ENCODE measurements at places on chromosomes 13 and 19. TPM values are rescaled to one million over a fixed set of nuclear protein-coding genes. Genes with fewer than 3 reads are reported as not detected.

The THOP1 gene
- total RNA-seq: 86.2 TPM

The USE1 gene
- 10.7 TPM for total RNA-seq

The SUGP1 gene
- total RNA-seq: 41.3 TPM

The GPC5 gene
- total RNA-seq: not detected

- DNase-seq: no peak
Measured at GRCh38 chr13:53807251-53807834, 778.7 kb downstream of the OLFM4 start.

DNA sequence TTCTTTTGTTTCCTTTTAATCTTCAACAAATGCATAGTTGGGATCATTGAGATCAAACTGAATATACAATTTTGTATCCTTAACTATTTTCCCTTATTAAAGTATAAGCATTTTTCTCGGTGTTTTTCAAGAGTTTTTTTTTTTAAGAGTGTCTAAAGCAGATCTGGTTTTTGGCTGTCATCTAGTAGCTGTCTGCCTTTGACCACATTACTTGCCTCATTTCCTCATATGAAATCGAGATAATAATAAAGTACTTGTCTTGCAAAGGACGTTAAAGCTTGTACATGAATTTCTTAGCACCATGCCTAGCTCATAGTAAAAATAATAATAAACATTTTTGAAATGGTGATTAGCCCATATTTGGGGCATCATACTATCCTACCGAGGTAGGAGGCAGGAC is 121.2 kb downstream of the PDS5B start:
- no peak for DNase-seq

DNA sequence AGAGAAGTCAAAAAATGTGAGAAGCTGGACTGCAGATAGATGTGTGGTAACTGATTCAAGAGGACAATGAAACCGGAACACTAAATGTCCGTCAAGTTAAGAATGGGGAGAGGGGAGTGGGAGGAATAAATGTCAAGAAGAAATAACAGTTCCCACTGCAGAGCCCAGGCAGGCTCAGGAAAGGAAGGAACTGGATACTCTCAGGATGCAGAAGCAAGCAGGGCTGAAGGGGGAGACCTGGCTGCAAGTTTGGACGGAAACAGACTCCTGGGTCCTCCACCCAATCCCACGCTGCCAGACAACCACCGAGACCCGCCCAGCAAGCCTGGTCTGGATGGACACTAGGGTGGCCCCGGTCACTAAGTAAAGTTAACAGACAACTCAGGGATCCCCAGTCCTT is 18.1 kb downstream of the TUBGCP3 start:
- DNase-seq: no peak

DNA sequence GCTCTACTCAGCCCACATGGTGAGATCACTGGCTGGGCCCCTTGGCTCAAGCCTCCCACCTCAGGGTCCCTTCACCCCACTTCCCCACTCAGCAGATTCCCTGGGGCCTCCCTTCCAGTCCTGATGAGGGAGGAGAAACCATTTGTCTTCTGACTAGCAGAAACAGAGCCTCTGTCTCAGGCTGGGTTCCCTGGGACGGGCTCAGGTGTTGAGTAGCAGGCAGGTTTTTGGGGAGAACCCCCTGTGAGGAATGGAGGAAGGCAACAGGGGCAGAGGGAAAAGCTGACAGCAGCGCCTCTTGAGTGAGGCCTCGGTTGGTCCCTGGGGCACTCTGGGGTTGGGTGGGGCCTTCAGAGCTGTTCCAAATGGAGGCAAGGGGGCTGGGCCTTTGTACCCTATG is 452.2 kb downstream of the TSHZ3 start:
- no peak for DNase-seq

DNA sequence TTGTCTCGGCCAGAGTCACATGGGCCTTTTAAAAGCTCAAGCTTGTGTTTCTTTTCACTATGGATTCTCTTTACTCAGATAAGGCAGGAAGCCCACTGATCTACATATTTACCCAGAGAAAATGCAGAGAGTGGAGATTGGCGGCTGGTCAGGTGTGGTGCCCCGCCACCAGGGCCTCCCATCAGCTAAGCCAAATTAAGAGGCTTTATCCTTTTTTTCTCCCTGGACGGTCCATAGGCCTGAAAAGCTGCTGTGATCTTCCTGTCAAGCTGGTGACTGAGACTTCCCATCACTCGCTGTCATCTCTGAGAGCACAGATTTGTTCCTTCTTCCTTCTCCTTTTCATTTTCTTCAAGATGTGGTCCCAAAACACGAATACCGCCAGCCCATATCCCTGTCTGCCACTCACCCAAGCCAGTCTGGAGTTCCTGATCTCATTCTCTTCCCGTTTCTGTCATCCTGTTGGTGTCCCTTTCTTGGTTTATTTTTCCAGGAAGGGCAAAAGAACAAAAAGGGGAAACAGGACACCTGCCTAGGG is 1.9 kb downstream of the SAFB start:
- DNase-seq: no peak

GRCh38 chr13:44412346-44412935 is 38.8 kb downstream of the SERP2 start:
- DNase-seq: no peak

DNA sequence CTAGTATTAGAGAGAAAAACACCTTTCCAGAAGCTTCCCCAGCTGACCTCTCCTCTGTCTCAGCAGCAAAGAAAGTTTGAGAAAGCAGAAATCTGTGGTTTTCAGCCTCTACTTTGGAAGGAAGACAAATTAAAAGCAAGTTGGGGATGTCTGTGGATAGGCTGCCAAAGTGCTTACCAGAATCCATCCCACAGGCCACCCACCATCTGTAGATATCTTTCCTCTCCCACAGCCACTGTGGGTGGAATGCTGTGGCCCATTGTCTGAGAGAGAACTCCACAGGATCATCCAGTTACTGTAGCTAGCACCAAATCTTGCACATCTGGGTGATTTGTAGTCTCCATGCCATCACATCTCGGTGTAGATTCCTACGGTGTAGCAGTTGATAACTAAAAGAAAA is 133.5 kb downstream of the DNAJC15 start:
- no peak for DNase-seq

GRCh38 chr19:12647490-12648071 is 19.0 kb downstream of the MAN2B1 start:
- no peak for DNase-seq

Data from Calu3 (cell line).